ENCODE measurements at places on chromosomes 7 and 10.

GRCh38 chr10:133208466-133208865 lies 21.6 kb upstream of the UTF1 start:
- no peak for DNase-seq

DNA sequence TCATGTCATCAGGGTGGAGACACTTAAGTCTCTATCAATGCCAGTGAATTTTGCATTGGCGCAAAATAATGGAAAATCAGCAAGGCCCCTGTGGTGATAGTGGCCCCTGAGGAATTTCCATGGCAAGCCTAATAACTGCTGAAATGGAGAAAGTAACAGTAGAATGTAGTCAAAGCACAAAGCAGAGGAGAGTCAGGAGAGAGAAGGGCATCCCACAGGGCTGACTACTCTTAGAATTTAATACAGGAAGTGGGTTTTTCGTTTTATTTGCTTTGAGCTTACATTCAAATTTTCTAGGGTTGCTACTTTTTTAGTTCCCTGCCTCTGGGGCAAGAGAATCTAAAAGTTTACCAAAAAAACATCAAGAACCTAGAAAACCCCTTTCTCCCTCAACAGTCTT lies 39.0 kb downstream of the BZW2 start:
- peak; percentile 26 for DNase-seq

DNA sequence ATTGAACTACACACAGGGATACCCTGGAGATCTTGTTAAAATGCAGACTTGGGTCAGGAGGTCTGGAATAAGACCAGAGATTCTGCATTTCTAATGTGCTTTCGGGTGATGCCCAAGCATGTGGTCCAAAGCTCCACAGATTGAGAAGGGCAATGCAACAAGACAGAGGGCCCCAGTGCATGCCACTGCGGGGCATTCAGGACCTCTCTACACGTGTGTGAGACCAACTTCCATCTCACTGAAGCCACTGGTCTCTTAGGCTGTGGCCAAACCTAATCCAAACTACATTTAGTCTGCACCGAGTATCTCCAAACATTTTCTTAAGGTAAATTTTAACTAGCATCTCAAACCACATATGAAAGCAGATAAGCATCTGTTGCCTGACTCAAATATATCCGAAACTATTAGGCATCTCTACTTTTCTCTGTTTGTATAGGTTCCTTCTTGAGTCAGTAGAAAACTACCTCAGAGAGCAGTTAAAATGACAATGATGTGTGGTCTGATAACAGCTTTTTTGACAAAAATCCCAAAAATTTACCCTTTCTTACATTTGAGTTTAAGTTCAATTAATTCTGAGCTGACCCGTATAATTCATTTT lies 107.5 kb downstream of the ELMO1 start:
- DNase-seq = no peak

DNA sequence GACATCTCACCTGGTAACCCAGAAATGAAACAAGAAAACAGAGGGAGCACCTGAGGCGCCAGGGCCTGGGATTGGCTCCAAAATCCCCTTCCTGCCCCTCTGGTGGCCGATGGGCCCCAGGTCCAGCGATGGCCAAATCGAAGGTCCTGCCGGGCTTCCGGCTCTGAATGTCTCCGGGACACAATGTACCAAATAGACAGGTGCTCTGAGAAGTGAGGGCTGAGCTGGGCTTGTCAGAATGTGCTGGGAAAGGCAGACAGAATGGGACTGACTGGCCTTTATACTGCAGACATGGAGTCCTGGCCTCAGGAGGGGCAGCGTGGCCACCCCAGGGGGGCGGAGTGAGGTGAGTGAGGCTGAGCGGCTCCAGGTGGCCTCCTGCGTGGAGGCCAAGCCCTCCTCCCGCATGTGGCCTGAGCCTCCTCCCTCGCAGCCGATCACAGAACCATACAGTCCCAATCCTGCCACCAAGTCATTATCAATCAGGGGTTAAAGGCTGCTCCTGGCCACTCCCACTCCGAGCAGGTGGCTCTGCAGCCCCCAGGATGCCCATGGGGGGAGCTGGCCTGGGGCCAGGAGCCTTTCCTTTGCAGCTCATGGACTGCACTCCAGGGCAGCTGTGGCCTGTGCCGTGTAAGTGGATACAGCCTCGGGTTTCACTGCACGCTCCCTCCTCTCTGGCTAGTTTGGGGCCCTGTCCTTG lies 185.5 kb downstream of the ADARB2 start:
- DNase-seq = no peak

- DNase-seq = no peak
Observed at GRCh38 chr7:18894155-18894554, 223.3 kb downstream of the TWIST1 start.

DNA sequence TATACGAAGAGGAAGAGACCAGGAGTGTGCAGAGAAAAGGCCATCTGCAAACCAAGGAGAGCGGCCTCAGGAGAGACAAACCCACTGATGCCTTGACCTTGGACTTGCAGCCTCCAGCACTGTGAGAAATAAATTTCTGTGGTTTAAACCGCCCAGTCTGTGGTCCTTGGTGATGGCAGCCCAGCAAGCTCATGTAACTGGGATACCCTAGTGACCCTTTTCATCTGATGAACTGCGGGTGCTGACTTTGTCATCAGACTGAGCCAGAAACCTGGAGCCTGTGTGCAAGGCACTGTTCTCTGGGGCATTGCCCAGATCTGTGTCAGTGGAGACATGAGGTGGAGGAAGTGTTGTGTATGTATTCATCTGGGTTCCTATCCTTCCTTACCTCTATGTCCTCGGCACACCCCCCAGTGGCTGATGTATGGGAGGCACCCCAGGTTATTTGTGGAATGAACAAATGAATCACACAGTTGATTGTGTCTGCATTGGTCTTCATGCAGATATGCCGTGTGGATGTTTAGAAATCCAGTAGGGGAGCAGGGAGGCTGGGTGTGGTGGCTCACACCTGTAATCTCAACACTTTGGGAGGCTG lies 64.5 kb upstream of the BTBD16 start:
- DNase-seq = peak; percentile 62

- DNase-seq = peak; percentile 87
Observed at GRCh38 chr7:16657656-16658279, 11.8 kb downstream of the BZW2 start.

DNA sequence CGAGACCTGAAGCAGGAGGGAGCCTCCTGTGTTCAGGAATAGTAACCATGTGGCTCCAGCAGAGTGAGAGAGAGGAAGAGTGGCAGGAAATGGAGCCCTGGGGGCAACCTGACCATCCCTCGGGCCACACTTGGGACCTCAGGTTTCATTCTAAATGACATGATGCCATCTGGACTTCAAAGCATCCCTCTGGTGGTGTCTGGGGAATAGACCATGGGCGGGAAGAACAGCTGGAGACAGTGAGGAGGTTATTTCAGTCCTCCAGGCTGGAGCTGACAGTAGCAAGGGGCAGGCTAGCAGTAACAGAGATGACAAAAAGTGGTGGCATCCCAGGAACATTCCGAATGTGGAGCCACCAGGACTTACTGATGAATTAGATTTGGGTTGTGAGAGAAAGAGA lies 44.8 kb downstream of the AKR1B1 start:
- DNase-seq = no peak

GRCh38 chr10:19920075-19920726 lies 104.0 kb downstream of the PLXDC2 start:
- no peak for DNase-seq

DNA sequence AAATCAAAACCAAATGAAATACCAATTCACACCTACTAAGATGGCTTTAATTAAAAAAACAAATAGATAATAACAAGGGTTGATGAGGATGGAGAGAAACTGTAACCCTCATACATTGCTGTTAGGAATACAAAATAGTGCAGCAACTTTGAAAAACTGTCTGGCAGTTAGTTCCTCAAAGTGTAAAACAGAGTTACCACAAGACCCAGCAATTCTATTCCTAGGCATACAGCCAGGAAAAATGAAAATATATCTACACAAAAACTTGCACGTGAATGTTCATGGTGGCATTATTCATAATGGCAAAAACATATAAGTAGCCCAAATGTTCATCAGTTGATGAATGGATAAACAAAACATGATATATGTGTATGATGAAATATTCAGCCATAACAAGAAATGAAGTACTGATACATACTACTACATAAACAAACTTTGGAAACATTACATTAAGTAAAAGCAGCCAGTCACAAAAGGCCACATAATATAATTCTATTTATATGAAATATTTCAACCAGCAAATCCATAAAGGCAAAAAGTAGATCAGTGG lies 83.5 kb downstream of the BRAF start:
- DNase-seq = peak; percentile 4

DNA sequence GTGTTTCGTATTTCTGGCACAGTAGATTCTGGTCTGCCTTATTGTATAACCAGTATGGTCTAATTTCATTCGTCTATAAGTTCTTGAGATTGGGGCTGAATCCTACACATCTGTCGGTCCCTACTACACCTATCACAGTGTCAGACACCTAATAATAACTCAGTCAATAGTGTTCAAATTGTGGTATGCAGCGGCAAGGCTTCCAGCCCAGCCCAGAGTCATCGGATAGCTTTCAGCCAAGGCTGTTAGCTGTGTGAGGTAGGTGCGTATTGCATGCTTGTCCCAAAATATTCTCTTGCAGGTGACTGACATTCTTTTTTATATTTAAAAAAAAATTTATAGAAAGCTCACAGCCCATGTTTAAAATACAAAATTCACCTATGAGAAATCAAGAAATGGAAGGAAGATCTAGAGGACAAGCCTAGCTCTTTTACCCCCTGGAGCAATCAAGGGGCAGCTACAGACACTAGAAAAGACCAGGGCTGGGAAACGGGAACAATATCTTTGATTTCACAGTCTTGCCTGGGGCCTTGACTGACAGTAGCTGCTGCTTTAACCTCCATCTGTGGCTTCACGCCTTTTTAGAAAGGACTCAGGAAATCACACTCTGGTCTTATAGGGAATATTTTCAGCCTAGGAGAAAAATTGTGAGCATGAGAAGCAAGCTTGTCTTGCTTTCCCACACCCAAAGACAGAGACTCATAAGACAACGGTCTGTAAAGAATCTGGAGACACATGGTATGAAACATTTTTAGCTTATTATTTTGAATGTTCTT lies 9.5 kb upstream of the ASB4 start:
- DNase-seq = peak; percentile 63

GRCh38 chr7:131011976-131012375 lies 278.0 kb upstream of the KLF14 start:
- DNase-seq = peak; percentile 94

GRCh38 chr10:97102441-97102840 lies 83.3 kb downstream of the SLIT1 start:
- DNase-seq = no peak

DNA sequence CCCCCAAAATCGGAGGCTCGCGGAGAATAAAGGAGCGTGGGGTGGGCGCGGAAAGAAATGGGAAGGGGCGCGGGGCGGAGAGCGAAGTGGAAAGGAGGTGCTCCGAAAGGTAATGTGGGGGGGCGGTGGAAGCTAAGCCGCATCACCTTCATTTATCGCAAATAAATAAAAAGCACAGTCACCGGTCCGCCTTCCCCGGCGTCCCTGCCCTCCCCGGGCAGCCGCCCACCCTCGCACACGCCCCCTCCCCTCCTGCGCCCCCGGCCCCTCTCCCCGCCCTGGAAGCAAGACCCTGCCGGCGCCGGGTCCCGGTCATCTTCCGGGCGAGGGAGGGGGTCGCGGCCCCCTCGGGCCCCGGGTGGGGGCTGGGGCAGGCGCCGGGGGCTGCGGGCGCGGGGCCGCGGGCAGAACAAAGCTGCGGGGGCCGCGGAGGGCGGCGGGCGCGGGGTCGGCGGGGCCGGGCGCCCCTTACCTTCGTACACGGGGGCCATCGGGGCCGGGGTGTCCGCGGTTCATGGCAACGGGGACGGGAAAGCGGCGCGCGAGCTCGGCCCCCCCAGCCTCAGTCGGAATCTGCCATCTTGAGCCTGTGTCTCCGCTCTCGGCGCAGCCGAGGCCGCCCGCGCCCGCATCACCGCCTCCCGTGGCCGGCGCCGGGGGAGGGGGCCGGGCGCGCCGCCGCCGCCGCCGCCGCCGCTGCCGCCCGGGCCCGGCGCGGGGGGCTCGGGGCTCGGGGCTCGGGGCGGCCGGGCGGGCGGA lies 486 bp downstream of the HIPK2 start:
- DNase-seq = no peak

GRCh38 chr7:23490357-23491135 lies 20.3 kb upstream of the IGF2BP3 start:
- DNase-seq = peak; percentile 34

DNA sequence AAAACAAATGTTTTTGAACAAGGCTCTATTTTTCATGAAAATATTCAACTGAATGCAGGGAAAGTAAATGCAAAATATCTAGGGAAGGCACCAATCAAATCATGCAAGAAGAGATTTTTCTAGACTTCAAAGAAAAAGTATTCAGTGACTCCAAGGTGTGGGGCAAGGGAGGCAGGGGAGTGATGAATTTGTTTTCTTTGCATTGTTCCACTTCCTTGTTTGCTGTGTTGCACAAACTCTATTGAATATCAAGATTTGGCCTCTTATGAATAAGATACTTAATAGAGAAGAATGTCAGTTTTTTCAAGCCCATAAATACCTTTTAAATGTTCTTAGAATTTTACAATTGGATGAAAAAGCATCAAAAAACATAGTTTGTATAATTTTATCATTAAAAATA lies 26.4 kb downstream of the STEAP1 start:
- peak; percentile 8 for DNase-seq

DNA sequence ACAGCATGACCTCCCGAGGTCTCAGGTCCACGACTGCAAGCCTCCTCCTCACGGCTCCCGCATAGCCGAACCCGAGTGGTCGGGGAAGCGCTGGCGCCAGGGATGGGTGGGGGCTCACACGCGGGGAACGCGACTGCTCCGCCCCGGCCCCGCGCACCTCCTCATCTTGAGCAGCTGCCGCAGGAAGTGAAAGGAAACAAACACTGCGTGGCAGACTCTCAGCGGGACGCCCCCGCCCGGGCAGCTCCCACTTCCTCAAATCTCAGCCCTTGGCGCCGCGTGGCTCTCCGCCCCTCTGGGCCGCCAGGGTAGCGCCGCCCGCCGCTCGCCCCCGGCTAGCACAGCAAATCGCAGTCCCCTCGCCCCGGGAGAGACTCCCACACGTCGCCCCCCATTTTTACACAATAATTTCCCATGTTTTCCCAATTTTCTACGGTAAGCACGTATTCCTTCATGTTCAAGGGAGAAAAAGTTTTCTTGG lies at the start of gene TMEM243:
Gene TMEM243, minus strand, starts transcription at position 188 of the 481 bp plus-strand sequence. CDS start 229 bp downstream, outside the sequence.
- DNase-seq = peak; percentile 75

All from choroid plexus epithelial cell (primary cell).